Stimulated activated CD8-positive, alpha-beta memory T cell treated with anti-CD3 and anti-CD28 coated beads, Interleukin-4, amount 100 ng/mL, for 4 hours (primary cell): ENCODE measurements at places on chromosomes 7 and 10.

GRCh38 chr7:102284399-102284798 lies 2.3 kb upstream of the SH2B2 start:
- DNase-seq, result no peak

GRCh38 chr10:25934621-25935139 lies 651 bp downstream of the MYO3A start:
- no peak for DNase-seq

DNA sequence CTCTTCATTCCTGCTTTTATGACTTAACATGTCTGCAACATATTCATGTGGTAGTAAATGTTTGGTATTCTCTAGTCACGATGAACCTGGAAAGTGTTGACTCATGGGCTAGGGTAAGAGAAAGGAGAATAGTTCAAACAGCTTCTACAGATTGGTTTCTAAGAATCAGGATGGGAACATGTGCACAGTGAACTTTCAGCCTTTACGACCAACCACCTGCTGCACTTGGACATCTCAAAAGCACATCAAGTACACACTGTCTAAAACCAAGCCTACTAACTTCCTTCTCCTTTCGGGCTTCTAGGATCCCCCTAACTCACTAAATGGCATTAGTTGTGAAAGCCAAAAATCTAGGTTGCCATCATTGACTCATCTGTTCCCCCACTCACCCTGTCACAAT lies 85.5 kb downstream of the CUL2 start:
- no peak for DNase-seq

DNA sequence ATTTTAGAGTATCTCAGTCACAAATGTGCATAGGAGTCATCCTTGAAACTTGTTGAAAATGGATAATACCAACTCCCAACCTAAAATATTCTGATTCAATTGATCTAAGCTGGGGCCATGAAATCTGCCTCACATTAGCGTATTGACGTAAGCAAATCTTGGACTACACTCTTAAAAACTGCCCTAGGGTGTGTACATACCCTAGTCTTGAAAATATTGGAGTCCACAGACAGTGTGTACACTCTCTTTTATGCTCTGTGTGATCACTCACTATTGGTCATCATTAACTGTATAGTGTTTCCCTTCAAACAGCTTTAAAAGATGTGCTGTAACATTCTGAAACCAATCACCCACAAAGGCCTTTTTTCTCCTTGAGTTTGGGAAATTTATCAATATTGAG lies 102.9 kb upstream of the FERD3L start:
- DNase-seq, result no peak

- DNase-seq, result no peak
These were observed 51.3 kb upstream of the MAGI2 start for GRCh38 chr7:79504607-79505389.

DNA sequence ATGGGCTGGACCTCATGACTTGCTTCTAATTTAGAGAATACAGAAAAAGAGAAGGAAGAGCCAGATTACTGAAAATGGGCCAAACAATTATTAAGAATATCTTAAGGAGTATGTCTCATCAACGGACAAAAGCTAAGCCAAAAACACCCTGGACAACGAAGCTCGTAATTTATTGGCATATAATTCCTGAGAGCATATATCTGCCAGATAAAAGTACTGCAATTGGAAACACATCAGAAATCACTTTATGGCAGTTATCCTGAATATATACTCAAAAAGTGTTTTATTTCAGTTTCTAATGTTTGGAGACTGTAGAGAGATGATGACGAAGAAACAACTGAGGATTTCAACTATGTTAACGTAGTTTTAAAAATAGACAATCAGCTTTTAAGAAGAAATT lies 211.8 kb downstream of the CSTF2T start:
- no peak for DNase-seq

- no peak for DNase-seq
These were observed 391.7 kb upstream of the KLF6 start for GRCh38 chr10:4176500-4177281.

DNA sequence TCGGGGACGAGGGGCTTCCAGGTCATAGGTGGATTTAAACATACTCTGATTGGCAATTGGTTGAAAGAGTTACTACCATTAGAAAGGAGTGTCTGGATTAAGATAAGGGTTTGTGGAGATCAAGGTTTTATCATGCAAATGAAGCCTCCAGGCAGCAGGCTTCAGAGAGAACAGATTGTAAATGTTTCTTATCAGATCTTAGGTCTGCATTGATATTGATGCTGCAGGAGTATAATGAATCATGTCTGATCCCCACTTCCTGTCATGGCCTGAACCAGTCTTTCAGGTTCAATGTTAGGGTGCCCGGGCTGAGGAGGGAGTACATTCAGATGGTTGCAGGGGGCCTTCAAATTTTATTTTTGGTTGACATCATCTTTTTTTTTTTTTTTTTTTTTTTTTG lies 51.4 kb downstream of the SH3PXD2A start:
- DNase-seq, result no peak

DNA sequence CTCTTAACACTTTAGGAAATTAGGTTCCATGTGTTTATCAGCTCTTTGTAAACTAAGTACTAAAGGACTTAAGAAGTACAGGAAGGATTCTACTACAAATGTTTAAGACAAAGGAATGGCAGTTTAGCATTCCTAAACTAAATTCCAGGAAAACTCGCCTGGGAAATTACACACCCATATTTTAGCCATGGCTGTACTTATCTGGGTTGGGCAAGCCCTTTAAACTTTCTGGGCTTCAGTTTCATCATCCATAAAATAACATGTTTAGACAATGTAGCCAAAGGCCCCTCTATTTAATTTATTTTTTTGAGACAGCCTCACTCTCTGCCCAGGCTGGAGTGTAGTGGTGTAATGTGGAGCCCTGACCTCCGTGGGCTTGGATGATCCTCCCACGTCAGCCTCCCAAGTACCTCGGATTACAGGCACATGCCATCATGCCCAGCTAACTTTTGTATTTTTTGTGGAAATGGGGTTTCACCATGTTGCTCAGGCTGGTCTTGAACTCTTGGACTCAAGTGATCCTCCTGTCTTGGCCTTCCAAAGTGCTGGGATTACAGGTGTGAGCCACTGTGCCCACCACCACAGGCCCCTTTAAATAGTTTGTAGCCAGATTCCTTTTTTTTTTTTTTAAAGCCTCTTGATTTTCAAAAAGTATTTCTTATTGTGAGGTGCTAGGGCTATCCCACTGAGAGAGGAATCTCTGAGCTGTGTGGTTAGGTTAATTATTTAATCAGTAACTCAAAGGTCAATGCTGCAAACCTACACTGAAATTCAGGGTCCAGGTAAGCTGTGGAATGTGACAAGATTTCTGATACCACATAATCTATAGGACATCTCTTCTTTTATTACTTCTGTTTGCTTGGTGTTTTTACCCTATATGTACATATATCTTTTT lies 32.1 kb downstream of the TMEM60 start:
- DNase-seq, result no peak

DNA sequence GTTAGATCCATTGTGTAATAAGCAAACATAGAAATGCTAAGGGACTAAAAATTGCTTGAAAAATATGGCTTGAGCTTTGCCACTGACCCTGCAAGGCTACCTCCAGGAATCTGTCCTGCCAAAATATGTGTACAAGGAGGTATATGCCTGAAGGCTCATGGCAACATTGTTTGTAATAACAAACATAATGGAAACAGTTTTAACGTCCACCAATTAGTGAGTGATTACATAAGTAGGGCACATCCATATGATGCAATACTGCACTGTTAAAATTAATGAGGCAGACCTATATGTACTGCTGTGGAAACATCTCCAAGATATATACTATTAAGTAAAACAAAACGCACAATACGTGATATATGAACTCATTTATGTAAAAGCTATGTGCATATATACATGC lies 13.1 kb upstream of the GOT1 start:
- DNase-seq, result no peak

GRCh38 chr10:43749145-43749576 lies 100.5 kb upstream of the ZNF32 start:
- DNase-seq, result no peak

DNA sequence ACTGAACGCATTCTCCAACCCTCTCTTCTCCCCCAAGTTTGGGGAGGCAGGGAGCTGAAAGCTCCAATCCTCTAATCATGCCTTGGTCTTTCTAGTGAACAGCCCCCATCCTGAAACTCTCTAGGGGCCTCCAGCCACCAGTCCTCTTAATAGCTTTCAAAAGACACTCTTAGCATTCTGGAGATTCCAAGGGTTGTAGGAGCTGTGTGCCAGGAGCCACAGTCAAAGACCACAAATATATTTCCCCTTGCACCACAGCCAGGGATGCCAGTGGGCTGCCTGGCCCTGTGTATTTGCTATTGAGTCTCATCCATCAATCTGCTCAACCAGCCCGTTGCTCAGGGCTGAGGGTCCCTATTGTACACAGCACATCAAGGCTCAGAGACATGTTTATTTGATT lies 18.5 kb upstream of the MLXIPL start:
- DNase-seq, result no peak

GRCh38 chr7:50848203-50848602 lies 65.5 kb upstream of the GRB10 start:
- DNase-seq, result no peak

DNA sequence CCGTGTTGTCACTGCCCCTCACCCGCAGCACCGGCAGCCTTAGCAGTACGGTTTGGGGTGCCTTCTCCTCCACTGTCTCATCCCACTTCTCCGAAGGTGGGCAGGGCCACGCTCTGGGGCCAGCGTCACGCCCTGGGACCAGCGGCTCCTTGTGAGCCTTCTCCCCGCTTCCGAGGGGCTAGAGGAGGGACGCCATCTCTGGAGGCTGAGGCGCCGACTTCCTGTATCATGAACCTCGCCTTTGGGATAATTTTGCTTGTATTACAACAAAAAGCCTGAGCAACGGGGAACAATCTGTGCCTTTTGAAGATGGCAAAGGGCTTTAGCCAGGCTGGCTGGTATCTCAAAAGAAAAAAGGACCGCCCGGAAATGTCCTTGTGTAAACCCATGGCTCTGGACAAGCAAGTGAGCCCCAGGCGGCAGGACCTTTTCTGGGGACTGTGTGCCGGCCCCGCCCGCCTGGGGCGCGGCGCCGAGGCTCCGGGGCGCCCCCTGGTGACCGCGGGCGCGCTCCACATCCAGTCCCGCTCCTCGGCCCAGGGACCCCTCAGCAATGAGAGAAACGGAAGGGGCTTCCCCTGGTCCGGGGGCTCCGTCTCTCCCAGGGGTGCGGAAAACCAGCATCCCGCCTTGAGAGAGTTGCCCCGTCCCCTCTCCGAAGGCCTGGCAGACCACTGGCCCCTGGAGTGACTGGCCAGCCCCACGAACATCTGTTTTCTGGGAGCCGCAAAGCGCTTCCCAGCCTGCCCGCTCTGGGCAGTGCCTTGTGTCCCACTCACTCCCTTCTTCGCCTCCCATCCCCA lies 3.8 kb downstream of the DEPP1 start:
- DNase-seq, result no peak

DNA sequence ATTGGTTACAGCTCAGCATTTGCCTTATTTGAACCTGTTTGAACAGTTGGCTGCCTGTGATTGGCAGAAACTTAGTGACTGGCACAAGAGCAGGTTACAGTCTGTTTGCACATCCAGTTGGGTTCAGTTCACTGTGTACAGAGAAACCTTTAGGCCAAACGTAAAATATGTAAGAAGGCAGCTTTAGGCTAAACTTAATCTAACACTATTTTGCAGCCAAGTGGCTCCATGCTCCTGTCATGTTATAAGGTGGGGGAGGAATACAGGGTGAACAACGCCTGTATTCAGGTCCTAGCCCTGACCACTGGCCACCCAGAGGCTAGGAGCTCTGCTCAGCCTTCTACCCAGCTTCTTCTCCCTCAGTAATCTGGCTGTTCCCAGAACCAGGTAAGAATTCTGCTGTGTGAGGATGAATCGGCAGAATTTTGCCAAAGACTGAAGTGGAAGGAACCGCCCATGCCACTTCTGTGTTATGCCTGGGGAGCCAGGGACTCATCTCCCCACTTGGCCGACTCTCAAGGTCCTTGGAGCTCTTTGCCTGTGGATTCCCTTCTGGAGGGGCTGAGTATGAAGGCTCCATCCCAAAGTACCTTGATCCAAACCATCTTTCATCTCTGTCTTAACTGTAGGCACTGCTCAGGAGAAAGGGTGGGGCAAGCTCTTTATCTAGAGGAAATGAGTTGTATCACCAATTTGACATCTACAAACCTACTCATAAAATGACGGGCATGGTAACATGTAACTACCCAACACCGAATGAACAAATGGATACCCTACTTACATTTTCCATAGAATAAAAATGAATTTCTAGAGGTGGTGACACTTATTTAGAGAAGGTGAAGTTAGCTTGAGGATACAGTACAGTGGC lies 164.4 kb upstream of the NAMPT start:
- DNase-seq, result no peak

GRCh38 chr10:129949891-129950291 lies 14.2 kb downstream of the EBF3 start:
- DNase-seq, result no peak

DNA sequence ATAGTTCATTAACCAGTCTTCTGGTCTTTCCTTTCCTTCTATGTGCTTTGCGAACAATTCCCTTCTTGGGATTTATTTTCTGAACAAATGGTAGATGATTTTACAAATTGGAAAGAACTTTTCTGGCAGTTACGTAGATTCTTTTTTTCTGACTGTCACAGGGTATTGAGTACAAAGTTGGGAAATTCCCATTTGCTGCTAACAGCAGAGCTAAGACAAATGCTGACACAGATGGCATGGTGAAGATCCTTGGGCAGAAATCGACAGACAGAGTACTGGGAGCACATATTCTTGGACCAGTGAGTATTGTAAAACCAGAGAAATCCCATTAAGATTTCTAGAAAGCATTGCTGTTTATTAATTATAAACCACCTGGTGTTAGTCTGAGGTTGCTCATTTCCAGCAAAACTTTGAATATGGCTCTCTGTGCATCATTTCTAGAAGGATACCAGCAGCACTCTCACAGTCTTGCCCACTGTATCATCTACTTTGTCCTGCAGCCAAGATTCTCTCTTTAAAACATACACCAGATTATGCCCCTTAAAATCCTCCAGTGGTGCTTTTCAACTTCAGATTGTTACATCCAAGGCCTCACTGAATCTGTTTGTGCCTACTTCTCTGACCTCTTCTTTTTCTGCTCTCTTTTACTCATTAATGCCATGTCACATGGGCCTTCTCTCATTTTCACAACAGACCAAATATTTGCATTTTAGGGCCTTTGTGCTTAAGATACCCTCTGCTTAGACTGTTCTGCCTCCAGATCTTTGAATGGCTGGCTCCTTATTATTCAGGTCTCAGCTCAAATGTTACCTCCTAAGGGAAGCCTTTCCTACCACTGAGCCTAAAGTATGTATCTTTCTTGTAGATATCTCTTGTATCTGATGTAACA lies 27.0 kb downstream of the DLD start:
- DNase-seq, result no peak
